Posterior cingulate gyrus (tissue), 11 donors: ENCODE measurements at places on chromosomes 1 and 21.

DNA sequence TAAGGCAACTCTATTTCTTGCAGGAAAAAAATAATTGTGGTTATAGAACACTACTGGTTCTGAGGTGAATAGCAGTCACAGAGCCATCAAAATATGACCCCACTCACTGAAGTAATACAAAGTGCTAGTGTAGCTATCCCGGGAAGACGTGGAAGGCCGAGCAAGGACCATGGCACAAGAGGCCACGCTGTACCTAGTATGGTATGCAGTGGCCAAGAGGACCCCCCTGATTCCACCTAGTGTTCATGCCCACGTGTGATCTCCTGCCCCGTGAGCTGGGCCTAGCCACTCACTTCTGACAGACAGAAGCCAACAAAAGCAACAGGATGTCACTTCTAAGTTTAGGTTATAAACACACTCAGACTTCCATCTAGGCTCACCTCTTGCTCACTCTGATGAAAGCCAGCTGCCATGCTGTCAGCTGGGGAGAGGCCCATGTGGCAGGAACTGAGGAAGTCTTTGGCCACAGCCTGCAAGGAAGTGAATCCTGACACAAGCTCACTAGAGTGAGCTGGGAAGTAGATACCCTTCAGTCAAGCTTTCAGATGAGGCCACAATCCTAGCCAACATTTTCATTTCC lies 21.7 kb upstream of the LSS start:
- no peak for DNase-seq

DNA sequence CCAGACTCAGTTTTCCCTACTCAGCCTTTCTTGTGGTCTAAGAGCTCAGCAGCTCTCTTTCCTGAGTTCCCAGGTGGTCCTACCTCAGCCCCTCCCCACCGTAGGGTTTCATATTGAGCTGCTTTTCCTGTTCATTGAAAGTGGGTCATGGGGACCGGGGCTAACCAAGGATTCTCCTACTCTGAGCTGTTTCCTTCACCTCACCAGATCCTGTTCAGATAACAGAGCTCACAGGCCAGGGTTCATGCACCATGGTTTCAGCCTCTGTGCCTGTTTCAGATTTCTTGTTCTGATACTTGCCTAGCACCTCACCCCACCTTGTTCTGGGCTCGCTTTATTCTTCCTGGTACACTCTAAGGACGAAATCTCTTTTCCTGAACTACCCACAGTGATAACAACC lies 8.5 kb downstream of the UBQLN4 start:
- DNase-seq, result no peak

GRCh38 chr1:246837418-246838117 lies 94.2 kb downstream of the AHCTF1 start:
- DNase-seq, result no peak

DNA sequence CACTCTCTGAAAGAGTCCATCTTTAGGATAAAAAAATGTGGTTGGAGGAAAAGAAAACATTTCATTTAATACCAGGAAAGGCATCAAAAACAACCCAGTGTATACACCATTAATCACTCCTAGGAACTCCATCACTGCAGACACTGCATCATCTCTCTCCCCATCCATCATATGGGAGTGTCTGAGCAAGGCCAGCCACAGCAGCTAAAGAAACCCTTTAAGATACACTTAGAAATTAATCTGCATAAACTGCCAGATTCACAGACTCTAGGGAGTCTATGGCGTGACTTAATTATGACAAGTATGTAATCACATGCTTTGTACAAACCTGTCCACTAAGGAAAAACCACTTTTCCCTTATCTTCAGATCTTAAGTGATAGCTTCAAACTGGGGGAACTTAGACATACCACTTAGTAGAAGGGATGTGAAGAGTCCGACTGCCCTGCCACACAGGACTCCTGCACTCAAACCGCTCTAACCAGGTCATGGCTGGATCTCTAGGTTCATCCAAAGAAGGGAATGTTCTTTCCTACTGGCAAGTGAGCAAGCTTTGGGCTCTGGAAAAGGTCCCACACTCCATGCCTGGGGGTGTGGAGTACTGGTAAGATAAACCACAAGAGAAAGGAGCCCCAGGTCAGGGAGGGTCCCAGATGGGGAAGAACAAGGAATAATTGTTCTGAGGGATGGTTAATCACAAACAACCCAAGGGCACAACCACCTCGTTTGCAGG lies 61.0 kb upstream of the C8B start:
- DNase-seq, result no peak

DNA sequence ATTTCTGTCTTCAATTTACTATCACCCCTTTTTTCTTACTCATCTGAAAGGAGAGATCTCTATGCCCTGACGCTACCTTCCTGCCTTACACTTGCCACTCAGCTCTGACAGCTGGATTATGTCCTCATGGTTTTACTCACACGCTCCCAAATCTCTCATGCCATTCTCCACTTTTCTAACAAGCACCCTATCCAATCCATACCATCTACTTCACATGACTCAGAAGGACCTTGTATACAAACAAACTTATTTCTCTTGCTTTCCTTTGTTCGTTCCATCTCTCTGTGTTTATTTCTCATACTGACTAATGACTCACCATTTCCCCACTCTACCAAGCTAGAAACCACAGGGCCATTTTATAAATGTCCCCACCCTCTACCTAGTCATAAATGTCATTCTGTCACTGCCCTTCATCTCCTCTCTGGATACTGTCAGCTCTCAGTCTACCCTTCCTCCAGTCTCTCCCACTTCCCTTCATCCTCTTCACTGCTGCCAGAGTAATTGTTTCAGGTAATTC lies 87.3 kb downstream of the USP24 start:
- no peak for DNase-seq

DNA sequence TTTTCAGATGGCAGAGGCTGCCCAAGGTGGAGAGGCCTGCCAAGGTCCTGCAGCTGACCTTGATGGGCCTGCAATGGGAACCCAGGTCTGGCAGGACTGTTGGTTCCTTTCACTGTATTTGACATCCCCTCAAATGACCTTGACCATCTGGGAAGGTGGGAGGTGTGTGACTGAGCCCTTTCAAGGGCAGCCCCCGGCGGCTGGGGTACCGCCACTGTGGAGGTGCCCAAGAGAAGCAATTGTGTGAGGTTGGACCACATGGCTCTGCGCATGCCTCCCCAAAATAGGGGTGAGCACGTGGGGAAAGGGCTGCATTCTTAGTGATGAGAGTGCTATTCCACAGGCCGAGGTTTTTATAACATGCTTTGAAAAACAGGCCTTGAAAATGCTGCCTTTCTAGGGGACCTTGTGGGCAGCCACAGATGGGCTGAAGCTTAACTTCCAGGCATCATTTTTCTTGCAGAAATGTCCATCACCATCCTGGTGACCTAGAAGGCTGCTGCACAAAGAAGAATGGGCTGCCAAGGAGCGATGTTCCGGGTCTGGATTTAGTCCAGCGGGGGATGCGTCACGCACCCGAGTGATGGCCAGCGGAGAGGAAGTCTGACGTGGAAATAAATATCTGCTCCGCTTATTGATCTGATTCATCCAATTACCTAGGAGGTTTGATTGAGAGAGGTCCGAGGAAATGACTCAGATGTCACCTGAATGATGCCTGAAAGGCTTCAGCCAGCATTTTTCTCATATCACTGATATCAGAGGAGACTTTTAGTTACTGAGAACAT lies 16.5 kb upstream of the UTS2 start:
- DNase-seq, result no peak

DNA sequence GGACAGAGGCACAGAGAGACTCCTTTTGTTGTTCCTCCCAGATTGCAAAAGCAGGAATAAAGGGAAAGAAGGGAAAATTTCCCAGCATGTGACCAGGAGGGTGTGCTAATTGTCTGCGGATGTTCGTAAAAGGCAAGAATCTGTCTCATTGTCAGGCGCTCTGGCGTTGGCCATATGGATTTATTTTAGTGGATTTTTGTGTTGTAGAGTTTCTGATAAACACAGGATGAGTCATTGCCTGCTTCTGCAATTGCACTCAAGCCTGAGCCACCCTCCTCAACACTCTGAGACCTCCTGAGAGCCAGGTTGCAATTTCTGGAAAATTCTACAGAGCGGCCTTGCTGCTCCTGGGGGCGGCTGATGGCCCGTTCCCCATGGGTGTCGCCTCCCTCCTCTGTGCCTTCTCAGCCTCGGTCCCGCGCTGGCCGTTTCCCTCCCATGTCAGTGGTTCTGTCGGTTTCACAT lies 227.7 kb downstream of the KAZN start:
- peak; percentile 72 for DNase-seq

GRCh38 chr1:154611150-154611862 lies 3.3 kb upstream of the ADAR start:
- DNase-seq, result no peak

DNA sequence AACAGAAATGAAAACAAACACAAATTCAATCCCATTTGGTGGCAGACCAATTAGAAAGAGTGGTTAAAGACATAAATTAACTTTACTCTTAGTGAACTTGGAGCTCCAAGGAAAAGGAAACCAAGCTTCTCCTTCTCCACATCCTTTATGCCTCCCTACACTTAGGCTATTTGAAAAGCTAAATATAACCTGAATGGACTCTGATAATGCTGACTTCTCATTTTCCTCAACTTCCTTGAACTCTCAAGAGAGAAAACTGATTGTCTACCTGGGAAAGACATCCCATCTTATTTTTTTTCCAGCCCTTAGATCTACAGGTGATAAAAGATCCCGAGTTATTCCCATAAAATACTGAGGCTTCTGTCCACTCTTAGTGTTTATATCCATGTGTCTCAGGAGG lies 178.4 kb upstream of the SPAG17 start:
- DNase-seq, result no peak

- DNase-seq, result no peak
Observed at GRCh38 chr1:225554216-225554812, 98.6 kb downstream of the ENAH start.

DNA sequence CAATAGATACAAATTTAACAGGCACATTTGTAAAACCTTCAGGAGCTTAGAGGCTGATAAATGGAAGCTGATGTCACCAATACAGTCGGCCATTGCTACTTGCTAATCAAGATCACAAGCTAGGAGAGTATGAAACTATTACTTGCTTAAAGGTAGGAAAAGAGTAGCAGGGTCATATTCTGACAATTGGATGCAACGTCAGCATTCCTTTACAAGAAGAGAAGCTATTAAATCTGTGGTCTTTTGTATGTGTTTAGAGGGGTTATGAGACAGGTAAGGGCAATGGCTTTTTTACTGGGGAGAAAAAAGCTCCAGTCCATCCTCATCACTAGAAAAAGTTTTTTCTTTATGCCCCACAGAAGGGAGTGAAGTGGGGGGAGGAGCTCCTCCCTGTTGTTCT lies 11.7 kb upstream of the CD48 start:
- DNase-seq, result no peak

GRCh38 chr1:246176126-246177024 lies 330.7 kb downstream of the SMYD3 start:
- DNase-seq, result no peak

DNA sequence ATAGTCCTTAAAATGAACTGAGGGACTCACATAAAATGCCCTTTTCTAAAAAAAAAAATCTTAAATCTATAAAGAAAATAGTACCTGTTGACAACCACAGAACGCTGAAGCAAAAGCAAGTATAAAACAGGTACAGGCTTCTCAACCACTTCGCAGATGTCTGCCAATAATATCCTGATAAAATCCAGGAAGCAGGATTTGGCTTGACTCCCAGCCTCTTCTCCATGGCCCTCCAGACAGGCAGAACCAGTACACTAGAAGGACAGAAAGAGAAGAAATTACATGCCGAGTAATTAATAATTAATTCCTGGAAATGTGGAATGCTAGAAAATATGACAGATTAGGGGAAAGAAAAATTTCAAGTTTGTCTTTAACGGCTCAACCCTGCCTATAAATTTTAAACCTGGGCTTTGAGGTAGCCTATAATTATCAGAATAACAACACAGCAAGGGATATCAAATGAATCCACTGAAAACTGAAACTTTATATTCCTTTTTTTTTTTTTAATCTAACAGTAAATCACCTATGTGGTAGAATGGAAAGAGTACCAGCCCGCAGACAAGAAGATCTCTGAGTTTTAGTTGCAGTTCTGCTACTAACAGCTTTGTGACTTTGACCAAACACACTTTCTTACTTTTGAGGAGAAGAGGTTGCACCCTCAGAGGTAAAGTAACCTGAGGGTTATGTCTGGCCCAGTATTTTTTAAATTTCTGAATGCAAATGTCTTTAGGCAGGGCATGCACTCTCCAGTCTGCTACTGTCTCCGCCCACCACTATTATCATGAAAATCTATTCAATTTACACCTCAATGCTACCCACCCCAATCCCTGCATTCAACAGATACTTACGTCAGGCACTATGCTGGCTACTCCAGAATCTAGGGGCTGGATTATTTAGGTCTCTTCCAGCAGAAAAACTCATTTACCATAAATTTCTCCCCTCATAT lies 2.7 kb downstream of the KIAA0319L start:
- DNase-seq, result no peak

DNA sequence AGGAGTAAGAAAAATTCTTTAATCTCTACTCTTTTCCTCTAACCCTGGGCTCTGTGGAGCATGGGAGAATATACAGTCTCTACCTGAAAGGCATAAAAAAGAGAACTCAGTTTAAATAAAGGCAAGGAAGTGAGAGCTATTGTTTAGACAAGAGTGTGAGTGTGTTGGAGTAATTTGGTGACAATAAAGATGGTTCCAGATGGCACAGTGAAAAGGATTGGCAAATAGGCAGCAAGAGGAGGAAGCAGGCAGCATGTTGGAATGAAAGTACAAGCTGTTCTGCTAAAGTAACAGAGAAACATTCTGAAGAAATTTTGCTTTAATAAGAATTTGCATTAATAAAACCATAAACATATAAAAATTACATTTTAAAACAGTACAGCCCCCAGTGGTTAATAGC lies 163.4 kb downstream of the DNM3 start:
- no peak for DNase-seq

- DNase-seq, result peak; percentile 38
Observed at GRCh38 chr1:61082311-61083012, at the start of gene NFIA. NFIA (plus strand) TSS chr1:61082561.

DNA sequence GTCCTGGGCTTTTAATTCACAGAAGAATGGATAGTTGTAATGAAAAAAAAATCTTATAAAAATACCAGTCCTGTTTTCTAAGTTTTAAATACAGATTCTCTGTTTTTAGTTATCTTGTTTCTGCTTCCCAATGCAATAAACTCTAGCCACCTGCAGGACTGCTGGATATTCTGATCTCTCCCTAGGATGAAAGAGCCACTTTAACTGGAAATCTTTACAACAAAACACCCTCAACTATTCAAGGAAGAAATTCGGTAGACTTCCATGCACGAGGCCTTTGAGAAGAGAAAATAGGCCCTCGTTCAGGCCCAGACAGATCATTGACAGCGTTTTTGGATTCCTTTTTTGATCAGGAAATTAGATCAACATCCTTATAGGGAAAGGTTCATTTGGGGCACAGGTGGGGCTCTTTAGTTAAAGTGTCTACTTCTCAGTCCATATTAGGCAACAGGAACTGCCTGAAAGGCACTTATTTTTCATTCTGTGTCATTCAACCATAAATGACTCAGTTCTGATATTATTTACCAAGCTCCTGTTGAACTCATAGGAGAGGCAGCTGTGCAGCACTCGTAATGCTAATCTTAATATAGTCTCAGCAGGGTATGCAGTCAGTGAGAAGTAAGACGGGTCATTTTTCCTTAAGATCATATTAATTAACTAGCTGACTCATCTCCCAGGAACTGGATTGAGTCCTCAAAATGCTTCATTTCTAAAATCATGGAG lies 71.1 kb upstream of the ERRFI1 start:
- no peak for DNase-seq

GRCh38 chr1:16605532-16606505 lies 7.5 kb downstream of the NBPF1 start:
- DNase-seq, result no peak

GRCh38 chr1:8679929-8680663 lies 137.3 kb downstream of the RERE start:
- no peak for DNase-seq

- no peak for DNase-seq
Observed at GRCh38 chr1:188386161-188386560, 1557.4 kb downstream of the PLA2G4A start.

GRCh38 chr1:45929257-45929687 lies 125.9 kb downstream of the MAST2 start:
- no peak for DNase-seq
